ENCODE measurements at places on chromosomes 7 and 10.

GRCh38 chr7:35565927-35566326 lies 129.0 kb downstream of the HERPUD2 start:
- DNase-seq: no peak

DNA sequence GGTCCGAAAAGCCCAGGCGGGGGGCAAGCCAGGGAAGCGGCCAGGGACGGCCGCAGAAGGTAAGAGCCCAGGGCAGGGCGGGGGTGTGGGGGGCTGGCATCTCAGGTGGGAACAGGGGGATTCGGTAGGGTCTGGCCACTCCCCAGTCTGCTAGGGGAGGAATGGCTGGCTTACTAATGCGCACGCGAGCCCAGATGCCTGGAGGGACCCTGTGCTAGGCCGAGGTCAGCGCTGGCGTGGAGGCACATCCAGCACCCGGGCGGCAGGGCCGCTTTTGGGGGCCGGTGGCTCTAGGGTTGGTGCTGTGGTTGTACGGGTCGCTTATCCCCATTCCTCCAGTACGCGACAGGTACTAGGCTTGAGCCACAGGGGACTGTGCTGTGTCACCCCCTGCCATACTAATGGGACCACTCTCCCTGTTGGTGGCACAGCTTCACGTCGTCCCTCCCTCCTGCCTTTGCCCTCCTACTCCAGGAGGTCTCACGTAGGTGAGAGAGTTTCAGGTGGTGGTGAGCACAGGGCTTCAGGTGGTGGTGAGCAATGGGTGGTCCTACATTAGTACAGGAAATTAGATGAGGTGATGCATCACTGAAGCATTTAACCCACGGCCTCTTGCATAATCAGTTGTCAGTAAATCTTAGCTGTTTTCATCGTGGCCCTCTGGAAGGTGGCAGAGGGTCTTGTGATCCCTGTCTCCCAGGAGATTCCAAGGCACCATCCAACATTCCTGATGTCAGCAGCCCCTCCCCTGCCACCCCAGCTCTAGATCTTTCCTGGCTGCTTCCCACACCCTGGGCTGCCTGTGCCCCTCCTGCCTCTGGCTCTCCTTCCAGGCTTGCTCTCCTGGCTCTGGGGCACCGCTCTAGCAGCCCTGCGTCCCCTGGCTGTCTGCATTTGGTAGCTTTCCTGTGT lies 971 bp downstream of the AEBP1 start:
- peak; percentile 72 for DNase-seq

DNA sequence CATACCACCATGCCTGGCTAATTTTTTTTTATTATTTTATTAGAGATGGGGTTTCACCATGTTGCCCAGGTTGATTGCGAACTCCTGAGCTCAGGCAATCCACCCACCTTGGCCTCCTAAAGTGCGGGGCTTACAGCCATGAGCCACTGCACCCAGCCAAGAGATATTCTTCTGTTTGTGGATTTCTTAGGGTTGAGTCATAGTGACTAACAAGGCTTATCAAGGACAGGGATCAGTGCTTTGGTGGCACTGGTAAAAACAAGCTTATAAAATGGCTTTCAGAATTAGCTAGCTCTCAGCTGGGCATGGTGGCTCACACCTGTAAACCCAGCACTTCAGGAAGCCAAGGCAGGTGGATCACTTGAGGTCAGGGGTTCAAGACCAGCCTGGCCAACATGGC lies 122.4 kb downstream of the ZNF248 start:
- no peak for DNase-seq

GRCh38 chr10:31749301-31749700 lies 179.3 kb downstream of the ARHGAP12 start:
- DNase-seq: no peak

- no peak for DNase-seq
Observed at GRCh38 chr7:33981226-33981625, 75.9 kb downstream of the BMPER start.

GRCh38 chr7:1973321-1974251 lies 259.2 kb downstream of the MAD1L1 start:
- DNase-seq: peak; percentile 77
